Tibial artery (tissue), 4 donors: ENCODE measurements at places on chromosomes 11 and 22.
A peak's percentile ranks its signal among the peaks of the same experiment; 100 is the strongest.

DNA sequence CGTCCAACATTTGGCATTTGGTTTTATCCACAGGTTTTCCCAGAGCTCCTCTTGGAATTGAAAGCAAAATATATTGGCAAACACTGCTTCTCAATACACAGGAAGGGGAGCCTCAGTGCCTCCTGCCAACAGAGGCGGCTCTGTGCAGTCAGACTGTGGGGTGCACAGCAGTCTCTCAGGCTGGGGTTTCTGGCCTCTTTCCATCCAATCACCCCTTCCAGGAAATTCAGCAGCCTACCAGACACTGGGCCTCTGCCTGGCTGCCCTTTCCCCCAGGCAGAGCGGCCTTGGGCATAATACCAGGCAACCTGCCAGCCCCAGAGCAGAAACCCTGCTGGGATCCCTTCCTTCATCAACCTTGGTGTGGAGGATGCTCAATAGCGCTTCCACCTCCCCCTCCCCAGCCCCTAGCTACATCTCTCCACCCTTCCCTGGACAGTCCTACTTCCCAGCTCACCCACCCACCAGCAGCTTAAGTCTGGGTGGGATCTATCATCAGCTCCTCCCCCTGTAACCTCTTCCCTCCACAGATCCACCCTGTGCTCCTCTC lies 17.8 kb upstream of the RAPSN start:
- no peak for DNase-seq

DNA sequence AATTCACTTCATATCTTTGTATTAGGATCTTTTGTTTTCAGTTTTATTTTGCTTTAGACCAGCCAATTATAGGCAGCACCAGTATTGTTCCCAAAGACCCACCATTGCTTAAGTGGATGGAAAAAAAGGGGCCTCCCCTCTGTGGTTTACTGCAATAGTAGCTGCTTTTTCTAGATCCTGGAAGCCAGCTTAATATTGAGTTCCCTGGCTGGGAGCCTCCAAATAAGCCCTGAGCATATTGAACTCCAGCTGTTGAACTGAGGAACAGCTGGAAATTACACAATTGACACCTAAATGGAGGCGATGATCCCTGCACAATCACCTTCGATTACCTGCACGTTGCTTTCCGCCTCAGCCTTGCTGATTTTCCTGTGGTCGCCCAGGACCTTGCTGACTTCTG lies 576.0 kb downstream of the SOX6 start:
- DNase-seq, result no peak

DNA sequence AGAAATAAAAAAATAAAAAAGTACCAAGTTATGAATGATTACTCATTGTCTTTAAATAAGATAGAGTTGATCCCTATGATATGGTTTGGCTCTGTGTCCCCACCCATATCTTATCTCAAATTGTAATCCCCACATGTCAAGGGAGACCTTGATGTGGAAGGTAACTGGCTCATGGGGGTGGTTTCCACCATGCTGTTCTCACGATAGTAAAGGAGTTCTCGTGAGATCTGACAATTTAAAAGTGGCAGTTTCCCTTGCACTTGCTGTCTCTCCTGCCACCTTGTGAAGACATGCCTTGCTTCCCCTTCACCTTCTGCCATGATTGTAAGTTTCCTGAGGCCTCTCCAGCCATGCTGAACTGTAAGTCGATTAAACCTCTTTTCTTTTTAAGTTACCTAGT lies 18.8 kb downstream of the QSER1 start:
- no peak for DNase-seq

DNA sequence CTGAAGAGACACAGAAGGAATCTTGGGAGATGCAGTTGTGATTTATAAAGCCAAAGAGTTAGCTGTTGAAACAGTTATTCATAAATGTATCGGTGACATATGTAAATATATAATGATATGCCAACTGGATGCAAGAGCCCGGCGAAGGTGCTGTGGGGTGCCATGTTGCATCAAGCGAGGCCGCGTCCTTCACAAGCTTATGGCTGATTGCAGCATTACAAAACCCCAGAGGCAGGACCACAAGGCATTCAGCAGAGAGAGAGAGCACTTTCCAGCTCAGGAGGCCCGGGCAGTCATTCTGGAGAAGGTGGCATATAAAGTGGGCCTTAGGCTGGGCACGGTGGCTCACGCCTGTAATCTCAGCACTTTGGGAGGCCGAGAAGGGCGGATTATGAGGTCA lies 65.6 kb downstream of the LARGE1 start:
- DNase-seq, result no peak

DNA sequence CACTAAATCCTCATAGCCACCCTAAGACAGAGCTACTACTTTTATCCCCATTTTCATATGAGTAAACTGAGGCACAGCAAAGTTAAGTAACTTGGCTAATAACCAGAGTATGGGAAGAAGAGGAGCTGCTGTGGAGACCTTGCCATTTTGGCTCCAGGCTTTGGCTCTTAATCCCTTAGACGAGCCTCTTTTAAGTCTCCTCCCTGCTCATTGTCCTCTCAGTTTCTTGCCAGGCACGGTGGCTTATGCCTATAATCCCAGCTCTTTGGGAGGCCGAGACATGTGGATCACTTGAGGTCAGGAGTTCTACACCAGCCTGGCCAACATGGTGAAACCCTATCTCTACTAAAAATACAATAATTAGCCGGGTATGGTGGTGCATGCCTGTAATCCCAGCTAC lies 78.6 kb downstream of the PRR5L start:
- DNase-seq, result no peak

DNA sequence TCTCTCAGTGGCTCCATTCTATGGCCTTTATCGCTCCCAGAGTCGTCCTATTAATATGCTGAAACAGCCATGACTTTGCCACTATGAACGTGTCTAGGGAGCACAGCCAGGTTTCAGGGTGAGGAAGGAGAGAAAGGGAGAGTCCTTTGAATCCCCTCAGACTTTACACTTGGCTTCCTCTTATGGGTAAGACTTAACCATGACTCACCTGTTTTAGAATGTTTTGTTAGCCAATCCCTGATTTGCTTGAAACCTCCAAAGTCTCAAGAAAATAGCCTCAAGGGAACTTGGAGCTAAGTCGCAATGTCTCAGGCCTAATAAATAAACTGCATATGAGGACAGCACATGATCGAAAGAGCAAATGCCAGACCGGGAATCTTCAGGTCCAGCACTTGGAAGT lies 131.2 kb upstream of the RCN1 start:
- no peak for DNase-seq

GRCh38 chr11:11454671-11455223 lies 101.7 kb upstream of the CSNK2A3 start:
- DNase-seq, result no peak

DNA sequence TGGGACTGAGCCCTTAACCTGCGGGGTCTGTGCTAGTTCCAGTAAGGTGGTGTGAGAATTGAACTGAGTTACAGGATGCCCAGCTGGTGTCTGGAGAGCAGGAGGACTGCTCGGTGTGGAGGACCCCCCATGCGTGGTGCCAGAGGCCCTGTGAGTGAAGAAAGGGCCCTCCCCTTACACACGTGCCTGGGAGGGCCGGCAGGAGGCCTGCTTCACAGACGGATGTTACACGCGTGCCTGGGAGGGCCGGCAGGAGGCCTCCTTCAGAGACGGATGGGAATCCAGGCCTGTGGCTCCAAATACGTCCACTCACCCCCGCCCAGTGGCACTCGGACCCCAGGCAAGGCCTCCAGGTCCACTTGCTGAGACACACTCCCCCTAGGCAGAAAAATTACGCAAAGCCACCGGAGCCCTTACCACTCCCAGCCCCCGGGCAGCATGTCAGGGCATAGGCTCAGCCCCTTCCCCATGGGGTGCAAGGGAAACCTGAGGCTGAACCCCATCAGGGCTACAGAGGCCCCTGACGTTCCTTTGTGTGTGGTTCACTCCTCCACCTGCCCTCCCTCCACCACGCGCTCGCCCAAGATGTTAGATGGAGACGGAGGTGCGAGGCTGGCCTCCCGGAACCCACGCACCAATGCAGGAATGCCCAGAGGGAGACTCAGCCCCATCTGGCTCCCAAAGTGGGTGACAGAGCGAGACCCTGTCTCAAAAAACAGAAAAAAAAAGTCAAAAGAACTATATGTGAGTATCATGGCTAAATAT lies 227.8 kb downstream of the BRD1 start:
- peak; percentile 55 for DNase-seq

GRCh38 chr11:86670181-86670580 lies 2.2 kb downstream of the ME3 start:
- no peak for DNase-seq

- no peak for DNase-seq
These were observed 37.1 kb upstream of the CREB3L1 start for GRCh38 chr11:46240371-46240770.

DNA sequence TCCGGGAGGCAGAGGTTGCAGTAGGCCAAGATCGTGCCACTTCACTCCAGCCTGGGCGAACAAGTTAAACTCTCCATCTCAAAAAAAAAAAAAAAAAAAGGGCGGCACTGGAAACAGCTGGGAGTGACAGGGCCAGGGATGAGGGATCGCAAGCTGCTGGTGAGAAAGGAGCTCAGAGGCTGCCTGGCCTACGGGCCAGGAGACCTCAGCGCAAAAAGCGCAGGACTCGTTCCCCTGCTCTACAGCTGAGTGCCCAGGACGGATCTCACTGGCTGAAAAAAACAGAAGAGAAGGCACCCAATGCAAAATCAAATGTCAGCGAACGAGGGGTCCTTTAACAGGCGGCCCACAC lies 650 bp upstream of the NUP50 start:
- DNase-seq, result no peak

DNA sequence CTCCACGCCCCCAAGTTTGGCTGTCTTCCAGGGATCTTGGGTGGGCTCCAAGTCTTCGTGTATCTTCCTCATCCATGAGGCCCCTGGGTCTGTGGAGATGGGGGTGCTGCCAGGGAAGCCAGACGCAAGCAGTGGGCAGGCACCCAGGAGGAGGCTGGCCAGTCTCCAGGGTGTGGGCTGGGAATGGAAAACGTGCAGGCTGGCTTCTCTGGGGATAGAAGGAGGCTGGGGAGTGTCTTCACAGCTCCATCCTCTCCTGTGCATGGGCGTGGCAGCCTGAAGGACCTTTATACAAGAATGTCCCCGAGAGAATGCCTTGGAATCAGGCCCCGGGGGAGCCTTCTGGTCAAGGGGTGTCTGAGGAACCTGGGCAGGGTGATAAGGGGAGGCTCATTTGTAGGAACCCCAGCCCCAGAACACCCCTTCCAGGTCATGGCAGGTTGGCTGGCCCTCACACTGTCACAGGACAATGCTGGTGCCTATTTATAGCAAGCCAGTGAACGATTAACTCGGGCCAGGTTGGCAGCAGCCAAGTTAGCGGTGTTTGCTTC lies 14.0 kb downstream of the SGSM1 start:
- DNase-seq, result no peak

DNA sequence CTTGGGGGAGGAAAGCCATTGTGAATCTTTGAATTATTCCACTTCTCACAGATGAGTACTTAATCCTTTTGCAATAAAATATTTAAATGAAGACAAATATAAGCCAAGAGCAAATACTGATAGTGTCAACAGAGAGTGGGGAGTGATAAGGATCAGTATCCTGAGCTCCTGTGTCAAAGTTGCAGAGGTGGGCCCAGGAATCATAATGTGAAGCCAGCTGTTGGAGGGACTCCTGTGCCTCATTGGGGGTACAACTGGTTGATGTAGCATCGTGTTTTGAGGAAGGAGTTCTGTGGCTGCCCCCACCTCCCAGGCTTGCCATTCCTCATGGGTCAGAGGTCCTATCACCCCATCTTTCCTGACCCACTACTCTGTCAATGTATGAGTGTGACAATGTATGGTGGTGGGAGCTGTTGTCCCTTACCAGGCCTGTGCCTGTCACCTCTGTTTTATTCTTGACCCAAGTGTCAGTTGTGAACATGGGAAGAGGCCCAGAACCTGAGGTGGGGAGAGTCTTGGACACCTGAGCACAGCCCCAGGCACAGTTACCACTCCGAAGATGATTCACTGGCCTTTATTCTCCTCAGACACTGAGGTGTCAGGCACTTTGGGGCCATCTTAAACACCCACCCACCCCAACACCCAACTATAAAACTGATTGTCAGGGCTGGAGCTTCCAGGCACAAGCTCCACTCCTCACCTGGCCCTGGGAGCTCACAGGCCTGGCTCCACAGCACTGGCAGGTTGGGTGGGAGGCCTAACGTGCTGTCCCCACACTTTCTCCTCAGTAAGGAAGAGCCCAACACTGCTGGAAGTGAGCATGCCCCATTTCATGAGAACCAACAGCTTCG lies 38.4 kb downstream of the KCNQ1OT1 start:
- DNase-seq, result no peak

GRCh38 chr11:41716862-41717261 lies 257.4 kb upstream of the LRRC4C start:
- DNase-seq, result no peak

GRCh38 chr11:2942447-2942846 lies 13.2 kb upstream of the PHLDA2 start:
- DNase-seq, result no peak

GRCh38 chr11:67646535-67647336 lies 3.8 kb downstream of the ACY3 start:
- no peak for DNase-seq

DNA sequence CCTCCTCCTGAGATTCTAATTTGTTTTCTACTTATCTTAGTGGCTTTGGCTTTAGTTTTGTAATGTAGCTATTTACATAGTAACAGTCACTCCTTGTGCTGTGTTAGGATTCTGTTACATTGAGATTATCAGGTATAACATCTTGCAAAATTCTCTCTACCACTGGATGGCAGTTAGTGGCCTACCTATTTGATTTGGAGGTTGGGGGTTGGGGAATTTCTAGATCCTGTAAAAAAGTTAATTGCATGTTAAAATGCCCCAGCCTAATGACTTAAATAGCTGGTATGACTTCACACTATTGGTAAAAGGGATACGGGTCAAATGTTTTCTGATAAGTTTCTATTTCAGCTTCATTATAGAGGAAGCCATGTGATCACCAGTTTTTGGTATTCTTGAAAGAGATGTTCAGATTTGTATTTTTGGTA lies 2.8 kb downstream of the GRK3 start:
- DNase-seq, result no peak

DNA sequence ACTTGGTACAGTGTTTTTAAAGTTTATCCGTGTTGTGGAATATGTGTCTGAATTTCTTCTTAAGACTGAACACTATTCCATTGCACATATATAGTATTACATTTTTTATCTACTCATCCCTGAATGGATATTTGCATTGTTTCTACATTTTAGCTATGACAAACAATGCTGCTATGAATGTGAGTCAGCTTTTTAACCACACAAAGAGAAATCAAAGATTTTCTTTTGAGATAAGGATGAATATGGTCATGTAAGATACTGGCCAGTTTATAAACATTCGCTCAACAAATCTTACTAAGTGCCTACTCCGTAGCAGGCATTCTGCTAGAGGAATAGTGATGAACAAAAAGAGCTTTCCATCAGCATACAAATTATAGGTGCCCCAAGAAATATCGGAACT lies 16.5 kb upstream of the OR9G4 start:
- no peak for DNase-seq

DNA sequence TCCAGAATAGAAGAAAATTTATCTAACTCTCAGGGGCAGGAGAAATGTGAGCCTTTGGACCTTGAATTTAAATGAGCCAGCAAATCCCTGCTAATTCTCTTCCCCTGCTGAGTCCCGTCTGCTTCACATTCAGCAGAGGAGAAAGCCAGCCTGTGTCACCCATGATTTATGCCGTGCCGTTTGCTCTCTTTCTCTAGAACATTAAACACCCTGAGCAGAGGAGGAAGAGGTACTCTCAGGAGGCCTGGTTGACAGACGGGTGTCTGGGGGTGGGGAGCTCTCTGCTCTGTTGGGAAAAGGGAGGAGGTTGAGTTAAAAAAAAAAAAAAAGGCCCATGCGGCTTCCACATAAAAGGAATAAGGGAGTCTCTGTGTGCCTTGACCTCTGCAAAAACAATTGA lies 11.3 kb upstream of the MTMR3 start:
- no peak for DNase-seq
